ENCODE measurements at places on chromosomes 11 and 22. TPM values are rescaled to one million over a fixed set of nuclear protein-coding genes. Genes with fewer than 3 reads are reported as not detected.
A peak's percentile ranks its signal among the peaks of the same experiment; 100 is the strongest.

DNA sequence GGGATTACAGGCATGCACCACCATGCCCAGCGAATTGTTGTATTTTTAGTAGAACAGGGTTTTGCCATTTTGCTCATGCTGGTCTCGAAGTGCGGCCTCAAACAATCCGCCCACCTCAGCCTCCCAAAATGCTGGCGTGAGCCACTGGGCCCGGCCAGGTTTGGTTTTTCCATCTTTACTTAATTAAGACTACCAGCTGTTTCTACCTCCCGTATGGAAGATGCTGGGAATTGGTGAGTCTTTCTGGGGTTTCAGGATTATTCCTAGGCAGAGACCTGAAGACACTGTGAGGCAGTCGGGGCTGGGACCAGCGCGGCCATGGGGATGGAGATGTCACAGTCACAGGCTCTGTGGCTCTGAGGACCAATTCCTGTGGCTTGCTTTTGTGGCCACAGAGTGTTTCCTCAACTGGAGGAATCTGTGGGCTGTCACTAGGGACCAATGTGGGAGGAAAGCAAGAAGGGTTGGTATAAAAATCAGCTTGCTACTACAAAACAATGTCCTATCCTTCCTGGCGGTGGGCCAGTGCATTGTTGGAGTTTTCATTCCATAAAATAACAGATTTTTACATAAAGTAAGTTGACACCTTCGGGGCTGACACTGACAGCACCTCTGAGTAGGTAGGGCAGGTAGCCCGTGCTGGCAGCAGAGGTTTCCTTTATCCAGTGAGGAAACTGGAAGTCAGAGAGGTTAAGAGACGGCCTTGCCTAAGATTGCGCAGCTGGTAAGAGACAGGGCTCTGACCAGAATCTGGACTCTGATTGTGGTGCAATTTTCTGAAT is 8.4 kb upstream of the FTH1 start:
- no peak overlapping the region for H3K4me3 ChIP-seq
- no peaks in the 10 kb centered on the region for H3K27me3 ChIP-seq
- DNase-seq, result no peak
- peaks cover 80% of the 10 kb centered on the region for H3K4me1 ChIP-seq

TMEM151A gene
- total RNA-seq, result not detected

GRCh38 chr11:48031602-48032001 is 51.2 kb downstream of the PTPRJ start:
- H3K4me1 ChIP-seq, result peaks cover 73% of the 10 kb centered on the region
- H3K27me3 ChIP-seq, result no peaks in the 10 kb centered on the region
- no peak for DNase-seq
- no peaks in the 10 kb centered on the region for H3K36me3 ChIP-seq
- H3K4me3 ChIP-seq, result no peak overlapping the region

GVQW3 gene
- 3.3 TPM for total RNA-seq

DNA sequence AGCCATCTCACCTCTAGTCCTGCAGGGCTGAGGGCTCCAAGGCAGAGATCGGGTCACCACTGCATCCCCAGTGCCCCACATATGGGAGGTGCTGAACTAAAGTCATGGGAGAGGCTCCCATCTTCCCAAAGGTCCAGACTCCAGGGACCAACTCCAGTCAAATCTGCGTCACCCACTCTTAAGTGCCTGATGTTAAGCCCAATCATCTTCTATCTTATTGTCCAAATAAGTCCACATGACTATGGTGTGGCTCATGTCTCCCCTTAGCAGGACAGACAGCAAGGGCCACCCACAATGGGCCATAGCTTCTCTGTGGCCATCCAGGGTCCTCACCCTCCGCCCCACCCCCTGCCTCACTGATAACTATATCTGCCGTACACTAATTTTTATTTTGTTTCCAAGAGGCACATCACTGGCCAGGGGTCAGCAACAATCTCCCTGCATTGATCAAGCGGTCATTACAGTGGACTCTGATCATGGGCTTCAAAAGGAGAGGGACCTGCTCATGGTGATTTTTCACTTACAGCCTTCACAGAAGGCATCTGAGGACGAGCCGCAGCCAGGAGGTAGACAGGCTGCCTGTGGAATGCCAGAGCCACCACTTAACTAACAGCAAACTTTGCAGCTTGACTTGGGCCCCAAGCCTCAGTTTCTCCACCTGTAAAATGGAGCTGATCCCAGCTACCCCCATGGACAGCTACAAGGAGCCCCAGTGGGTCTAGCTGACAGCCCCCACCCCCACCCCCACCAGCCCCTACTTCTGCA is 23.3 kb downstream of the MYH9 start:
- peaks cover 10% of the 10 kb centered on the region for H3K36me3 ChIP-seq
- H3K4me1 ChIP-seq, result peaks cover 98% of the 10 kb centered on the region
- DNase-seq, result no peak
- H3K27ac ChIP-seq, result peak overlapping the region; percentile 66

DNA sequence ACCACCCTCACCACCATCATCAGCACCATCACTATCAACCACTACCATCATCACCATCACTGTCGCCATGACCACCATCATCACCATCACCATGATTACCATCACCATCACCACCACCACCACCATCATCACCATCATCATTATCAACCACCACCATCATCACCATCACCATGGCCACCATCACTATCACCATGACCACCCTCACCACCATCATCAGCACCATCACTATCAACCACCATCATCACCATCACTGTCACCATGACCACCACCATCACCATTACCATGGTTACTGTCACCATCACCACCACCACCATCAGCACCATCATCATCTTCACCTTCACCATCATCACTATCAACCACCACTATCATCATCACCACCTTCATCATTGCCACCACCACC is 183.4 kb downstream of the SHANK2 start:
- no peak overlapping the region for H3K27ac ChIP-seq
- H3K36me3 ChIP-seq, result no peaks in the 10 kb centered on the region
- H3K4me1 ChIP-seq, result no peaks in the 10 kb centered on the region
- H3K4me3 ChIP-seq, result no peak overlapping the region
- no peak for DNase-seq

- H3K27ac ChIP-seq, result no peak overlapping the region
- no peaks in the 10 kb centered on the region for H3K27me3 ChIP-seq
- H3K36me3 ChIP-seq, result peaks cover 23% of the 10 kb centered on the region
- H3K4me3 ChIP-seq, result no peak overlapping the region
- DNase-seq, result no peak
- H3K4me1 ChIP-seq, result peaks cover 10% of the 10 kb centered on the region
Observed at GRCh38 chr11:46445920-46446771, 54.6 kb upstream of the CHRM4 start.

- peaks cover 18% of the 10 kb centered on the region for H3K36me3 ChIP-seq
- peaks cover 40% of the 10 kb centered on the region for H3K4me1 ChIP-seq
- H3K4me3 ChIP-seq, result no peak overlapping the region
- DNase-seq, result no peak
- H3K27ac ChIP-seq, result no peak overlapping the region
Observed at GRCh38 chr11:13308704-13309103, 31.1 kb downstream of the BMAL1 start.
